ENCODE measurements at places on chromosomes 1 and 21.

DNA sequence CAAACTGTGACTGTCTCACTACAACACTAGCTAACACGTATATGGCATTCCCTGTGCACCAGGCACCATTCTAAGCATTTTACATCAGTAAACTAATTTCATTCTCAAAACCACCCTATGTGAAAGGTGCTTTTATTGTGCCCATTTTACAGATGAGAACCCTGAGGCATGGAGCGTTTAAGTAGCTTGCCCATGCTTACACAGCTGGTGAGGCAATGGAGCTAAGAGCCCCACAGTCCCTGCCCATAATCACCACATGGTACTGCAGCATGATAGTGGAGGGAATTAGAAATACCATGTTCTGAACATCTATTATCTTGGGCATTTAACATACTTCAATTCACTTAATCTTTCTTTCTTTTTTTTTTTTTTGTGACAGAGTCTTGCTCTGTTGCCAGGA, 31.1 kb upstream of the KLHDC8A start:
- no peak for DNase-seq

DNA sequence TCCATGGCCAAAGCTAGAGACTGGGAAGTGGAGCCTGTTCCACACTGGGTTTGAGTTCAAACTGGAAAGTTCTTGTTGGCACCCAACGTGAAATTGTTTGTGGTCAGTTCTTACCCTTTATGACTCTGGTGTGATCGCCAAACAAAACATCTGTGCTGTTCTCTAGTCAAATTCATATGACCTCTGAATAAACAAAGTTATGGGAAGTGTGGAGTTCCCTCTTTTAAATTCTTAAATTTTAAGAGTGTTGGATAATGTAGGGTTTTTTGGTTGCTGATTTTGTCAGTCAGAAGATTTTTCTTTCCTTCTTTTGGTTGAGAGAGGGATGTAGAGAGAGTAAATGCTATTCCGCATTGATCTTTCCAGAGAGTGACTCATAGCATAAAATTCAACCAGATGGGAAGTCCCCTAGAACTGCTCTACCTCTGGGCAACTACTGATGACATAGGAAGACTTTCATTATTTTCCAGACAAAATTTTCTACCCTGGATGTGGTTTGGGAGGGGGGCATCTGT, 36.4 kb downstream of the CHML start:
- no peak for DNase-seq

DNA sequence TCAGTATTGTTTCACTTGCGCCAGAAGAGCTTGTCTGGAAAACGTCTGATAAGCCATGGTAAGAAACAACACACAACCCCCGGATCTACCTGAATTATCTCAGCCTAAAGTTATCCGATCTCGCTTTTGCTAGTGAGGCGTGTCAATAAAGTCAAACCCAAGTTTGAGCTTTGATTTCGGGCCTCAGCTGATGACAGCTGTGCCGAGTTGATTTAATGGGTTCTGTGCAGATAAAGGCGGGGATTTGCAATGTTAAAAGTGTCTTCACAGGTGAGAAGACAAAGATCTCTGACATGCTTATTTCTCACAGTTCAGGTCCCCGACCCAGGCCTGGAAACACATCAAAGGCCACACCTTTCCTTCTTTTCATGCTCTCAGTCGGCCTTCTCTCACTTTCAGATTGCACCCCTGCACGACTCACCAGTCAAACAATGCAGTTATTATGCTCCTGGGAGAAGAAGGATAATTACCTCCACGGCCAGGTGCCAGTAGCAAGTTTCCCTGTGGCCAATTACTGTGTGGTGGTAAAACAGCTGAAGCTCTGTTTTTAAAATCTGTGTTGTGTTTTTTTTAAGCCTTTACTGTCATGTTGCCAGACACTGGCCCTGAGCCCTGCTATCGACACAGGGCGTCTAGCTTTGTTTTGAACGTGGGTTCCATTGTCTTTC, 245.3 kb upstream of the RUNX1 start:
- no peak for DNase-seq

- DNase-seq, result no peak
Measured at GRCh38 chr1:159091607-159092031, 15.1 kb upstream of the AIM2 start.

DNA sequence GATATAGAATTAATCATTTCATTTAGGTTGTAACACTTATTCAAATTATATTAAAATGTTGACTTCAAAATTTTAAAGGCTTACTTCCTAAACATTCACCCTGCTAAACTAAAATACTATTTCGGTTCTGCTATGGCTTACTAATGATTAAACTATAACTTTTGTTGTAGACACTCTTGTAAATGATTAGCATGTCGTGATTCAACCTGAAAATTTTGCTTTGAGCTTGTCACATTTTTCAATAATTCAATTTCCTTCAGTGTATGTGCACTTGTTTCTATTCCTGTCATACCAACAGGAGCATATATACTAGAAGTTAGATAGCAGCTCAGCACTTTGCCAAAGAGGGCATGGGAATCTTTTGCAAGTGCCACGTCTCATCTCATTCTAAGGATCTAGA, 1018.8 kb downstream of the AMY1C start:
- no peak for DNase-seq

GRCh38 chr1:160193832-160194736, 3.7 kb downstream of the CASQ1 start:
- no peak for DNase-seq

Data from muscle of arm (tissue), 14 donors.